Sciatic nerve (tissue), 2 donors: ENCODE measurements at places on chromosomes 2 and 18. TPM values are rescaled to one million over a fixed set of nuclear protein-coding genes. Genes with fewer than 3 reads are reported as not detected.
A peak's percentile ranks its signal among the peaks of the same experiment; 100 is the strongest.

Gene MYO5B
- 9.9 TPM for total RNA-seq

Gene RESP18
- not detected for total RNA-seq

Gene C2orf72
- 2.7 TPM for total RNA-seq

Gene TUBB8B
- total RNA-seq: not detected

Gene DYTN
- not detected for total RNA-seq

Gene LRP1B
- total RNA-seq: 0.62 TPM

Gene STPG4
- total RNA-seq: 0.89 TPM

Gene ZNF516
- total RNA-seq: 53.5 TPM

Gene NEU2
- not detected for total RNA-seq

Gene PKDCC
- total RNA-seq: 367 TPM

- DNase-seq: no peak
Measured at GRCh38 chr18:71784777-71785176, 759.4 kb downstream of the CBLN2 start.

DNA sequence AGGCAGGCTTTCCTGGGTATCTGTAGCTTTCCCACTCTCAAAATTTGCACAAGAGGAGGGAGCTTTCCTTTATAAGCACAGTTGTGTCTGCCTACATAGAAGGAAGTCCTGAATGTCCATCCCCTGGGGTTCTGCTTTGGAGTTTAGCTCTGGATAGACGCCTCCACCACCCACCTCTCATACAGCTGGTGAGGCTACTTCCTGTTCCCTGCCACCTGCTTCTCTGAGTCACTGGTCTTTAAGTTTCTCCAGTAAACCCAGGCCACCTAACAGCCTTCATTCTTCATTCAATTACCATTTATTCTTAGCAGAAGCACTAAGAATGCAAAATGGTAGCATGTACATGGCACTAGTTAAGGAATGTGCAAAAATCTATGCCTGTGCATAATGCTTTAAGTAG is 407.8 kb downstream of the CDH2 start:
- no peak for DNase-seq

DNA sequence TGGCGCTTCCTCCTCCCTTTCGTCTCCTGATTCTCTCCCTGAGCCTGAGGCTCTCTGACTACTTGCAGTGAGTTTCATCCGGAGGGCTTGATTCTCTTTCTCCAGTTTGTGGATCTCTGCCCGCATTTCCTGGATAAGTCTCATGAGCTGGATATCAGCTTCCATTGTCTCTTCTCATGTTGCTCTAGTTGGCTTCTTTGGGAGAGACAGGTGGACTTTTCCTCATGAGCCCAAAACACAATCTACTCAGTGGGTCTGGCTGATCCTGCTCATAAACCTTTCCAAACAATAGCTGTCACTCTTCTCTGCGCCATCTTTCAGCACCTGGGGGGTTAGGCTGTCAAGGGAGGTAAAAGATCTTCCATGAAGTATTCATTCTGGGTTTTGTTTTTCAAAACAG is at the start of gene CCDC195:
TSS of gene CCDC195 (minus strand) at position 165 of the 400 bp plus-strand sequence. CDS start at position 165, 0 bp downstream.
- no peak for DNase-seq

DNA sequence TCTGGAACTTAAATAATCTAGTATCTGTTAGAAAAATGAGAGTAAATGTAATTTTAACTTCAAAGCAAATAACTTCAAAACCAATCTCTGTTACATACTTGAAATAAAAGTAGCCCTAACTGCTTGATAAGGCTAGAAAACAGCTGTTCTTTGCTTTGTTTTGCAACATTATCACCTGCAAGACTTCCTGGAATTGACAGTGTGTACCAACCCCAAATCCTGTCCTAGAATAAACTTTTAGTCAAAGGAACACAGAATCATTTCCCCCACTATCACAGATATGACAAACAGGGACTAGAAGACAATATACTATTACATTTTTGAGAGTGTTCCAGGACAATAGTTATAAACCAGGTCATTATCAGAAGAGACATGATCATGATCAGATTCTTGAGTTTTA is 105.3 kb upstream of the PGAP1 start:
- DNase-seq: no peak

DNA sequence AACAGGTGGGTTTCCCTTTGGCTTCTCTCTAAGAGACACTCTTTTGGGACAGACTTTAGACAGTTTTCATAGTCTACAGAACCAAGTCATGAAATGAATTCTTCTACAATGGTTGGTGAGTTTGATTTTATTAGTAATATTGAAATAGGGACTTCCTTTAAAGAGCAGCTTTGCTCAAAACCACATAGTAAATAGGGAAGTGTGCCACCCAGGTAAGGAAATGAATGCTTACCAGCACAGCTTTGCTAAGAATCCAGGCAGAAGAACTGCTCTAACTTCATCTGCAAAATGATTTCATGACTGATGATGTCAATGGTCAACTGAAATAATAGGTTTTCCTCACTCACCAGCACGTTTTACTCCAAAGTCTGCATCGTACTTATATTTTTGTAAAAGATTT is 89.2 kb downstream of the NYAP2 start:
- no peak for DNase-seq

- DNase-seq: no peak
Measured at GRCh38 chr2:227079726-227080125, 84.3 kb downstream of the COL4A4 start.

DNA sequence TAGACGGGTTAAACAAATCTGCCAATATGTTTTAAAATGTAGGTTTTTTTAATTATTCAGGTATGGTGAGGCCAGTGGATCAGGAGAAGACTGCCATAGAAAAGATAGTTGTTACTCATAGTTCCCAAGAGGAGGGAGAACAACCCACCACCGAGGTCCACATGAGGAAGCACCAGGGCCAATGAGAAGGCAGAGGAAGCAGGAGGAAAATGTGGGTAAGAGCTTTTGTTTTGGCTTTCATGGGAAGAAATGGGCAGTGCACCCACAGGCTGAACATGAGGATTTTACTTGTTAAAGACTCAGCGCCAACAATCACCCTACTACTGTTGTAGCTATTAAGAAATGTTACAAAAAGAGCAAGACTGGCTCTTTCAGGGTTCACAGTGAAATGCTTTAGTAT is 191.8 kb upstream of the HNMT start:
- no peak for DNase-seq

DNA sequence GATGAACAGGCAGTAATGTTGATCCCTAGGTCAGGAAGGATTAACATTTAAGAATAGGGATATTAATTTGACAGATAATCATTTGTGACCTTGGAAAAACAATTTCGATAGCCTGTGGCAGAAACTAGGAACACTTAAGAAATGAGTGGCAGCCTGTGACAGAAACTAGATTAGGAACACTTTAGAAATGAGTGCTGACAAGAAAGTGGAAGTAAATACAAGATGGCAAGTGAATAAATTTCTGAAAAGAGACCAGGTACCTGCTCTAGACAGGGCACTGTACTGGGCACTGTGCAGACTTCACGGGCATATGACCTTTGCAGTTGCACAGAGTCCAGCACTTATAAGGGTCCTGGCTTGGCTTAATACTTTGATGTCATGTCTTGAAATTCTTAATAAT is 5.5 kb upstream of the HNRNPA3 start:
- DNase-seq: no peak

DNA sequence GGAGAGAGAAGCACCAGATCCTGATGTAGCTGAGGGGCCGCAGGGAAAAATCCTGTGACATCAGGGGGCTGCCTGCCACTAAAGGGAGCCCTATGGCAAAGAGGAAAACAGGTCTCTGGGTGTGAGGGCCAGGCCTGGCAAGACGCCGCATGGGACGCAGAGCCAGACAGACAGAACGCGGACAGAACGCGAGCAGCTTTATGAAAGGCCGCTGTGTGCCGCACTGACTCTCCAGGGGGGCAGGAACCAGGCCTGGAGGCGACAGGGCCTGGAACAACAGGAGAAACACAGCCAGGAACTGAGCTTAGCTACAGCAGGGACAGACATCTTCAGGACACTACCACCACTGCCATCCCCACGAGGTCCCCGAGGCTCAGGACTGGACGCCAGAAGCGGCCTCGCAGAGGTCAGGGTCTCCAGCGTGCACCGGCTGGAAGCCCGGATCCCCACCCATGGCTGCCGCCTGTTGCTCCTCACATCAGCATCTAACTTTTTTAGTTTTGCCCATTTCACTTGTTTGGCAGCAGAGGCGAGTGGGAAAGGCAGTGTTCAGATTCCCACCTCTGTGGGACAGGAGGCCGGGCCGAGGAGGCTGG is 131.6 kb downstream of the VAPA start:
- DNase-seq: no peak

DNA sequence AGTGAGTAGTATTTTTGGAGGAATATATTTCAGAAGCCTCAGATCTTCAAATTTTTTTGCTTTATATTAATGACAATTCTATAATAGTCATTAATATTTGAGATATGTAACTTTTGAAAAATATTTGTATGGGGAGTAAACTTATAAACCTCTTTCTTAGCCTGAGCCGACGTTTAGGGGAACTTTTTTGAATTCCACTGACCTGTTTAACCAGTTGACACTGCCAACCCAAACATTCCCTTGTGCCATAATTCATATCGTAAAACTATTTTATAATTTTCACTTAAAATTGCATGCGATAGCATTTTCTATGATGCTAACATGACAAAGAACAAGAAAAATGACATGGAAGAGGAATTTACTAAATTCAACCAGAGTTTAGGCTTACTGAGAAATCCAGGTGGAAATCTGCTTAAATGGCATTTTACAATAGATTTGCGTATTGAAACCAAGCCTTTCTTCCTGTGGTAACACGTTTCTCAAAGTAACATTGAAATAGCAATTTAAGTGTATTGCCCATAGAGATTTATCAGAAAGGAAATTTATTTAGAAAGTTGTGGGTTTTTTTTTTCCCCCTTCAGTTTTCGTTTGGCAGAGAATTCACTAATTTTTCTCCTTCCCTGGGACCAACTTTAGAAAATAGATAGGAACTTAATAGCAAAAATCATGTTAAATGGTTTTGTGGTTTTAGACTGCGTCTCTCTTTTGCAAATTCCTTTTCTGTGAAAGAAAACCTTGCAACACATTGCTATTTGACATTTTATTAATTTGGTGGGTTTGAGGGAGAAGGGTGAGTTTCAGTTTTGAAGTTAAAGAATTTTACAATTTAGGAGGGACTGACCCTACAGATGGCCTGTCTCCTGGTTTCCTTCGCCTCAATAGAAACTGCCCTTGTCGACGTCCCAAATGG is 77.4 kb downstream of the TANC1 start:
- DNase-seq: no peak

DNA sequence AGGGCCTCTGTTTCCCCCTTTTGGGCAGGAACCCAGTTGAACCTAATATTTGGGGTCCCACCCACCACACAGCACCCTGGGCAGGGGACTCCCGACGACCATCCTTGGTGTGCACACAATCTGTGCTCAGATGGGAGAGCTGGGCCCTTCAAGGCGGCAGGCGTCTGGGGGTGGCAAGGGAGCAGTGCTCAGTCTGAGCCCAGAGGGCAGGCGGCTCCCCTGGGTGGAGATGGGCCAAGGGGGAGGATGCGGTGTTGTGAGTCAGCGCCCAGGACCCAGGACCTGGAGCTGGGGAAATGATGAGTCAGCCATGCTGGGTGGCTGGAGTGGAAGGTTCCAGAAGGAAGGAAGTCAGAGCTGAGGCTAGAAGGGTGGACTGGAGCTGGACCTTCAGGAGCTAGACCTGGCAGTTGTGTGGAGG is 3.8 kb downstream of the PROM2 start:
- DNase-seq: no peak

- no peak for DNase-seq
Measured at GRCh38 chr2:57973621-57974186, 72.9 kb upstream of the VRK2 start.

GRCh38 chr2:237159006-237159911 is 73.6 kb downstream of the COPS8 start:
- DNase-seq: no peak

DNA sequence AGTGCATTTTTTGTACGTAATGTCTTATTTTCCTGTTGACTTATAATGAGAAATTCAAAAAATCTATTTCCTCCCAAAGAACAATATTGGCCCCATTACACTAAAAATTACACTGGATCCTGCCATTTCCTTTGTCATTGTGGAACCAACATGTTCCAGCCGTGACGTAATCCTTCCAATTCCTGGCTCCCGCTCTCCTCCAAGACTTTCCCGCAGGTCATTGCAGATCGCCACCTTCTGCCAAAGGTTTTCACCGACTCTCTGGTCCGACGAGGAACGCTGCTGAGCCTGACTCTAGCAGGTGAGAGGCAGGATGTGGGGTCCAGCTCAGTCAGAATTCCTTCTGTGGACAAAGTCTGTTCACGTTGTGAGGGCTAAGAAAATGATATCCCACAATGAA is 38.0 kb downstream of the PTGR3 start:
- DNase-seq: no peak

- no peak for DNase-seq
Measured at GRCh38 chr2:85800586-85800985, 46.8 kb downstream of the ATOH8 start.

GRCh38 chr2:174925046-174925784 is 80.0 kb downstream of the CHN1 start:
- no peak for DNase-seq

GRCh38 chr2:86562485-86562921 is 740 bp downstream of the CHMP3 start:
- no peak for DNase-seq

GRCh38 chr2:98468621-98469236 is 24.1 kb downstream of the INPP4A start:
- DNase-seq: no peak

DNA sequence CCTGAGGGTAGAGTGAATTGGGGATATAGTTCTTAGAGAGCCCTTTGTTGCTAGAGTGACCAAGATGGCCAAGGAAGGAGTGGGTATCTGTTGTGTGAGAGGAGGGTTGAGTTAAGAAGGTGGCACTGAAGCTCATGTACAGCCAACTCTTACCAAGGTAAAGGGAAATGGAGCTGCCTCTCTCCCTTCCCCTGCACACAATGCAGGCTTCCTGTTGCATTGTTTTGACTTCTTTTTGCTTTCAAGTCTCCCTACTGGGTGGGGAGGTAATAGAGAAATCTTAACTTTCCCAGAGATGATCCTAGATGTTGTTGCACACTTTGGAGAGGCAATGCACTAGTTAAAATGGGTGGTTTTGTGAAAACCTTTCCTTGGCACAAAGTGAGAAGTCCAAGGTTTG is 23.8 kb downstream of the HOXD1 start:
- no peak for DNase-seq

DNA sequence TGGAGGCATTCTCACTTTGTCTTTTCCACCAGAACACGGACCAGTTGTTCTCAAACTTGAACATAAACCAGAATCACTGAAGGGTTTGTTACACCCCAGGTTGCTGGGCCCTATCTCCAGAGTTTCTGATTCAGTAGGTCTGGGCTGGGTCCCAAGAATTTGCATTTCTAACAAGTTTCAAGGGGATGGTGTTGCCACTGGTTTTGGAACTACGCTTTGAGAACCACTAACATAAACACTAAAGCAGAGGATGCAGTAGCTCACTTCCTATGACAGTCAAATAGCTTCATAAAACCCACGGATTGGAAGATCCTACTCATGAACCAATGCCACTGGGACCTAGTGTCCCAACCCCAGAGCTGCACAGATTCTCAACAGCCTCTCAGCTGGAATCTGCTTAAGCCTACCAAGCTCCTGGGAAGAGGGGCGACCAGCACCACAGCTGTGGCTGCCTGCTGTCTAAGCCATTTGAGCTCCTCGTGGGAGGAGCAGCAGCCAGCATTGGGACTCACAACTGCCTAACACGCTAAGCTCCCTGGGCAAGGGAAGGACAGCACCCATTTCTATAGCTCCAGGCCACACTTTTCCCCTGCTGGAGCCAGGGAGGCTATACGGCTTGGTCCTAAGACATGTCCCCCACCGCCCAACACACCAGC is 62.5 kb downstream of the C1D start:
- no peak for DNase-seq

- peak; percentile 17 for DNase-seq
Measured at GRCh38 chr2:233346376-233346775, 7.9 kb upstream of the DGKD start.
